ENCODE measurements at places on chromosomes 12 and 14. TPM values are rescaled to one million over a fixed set of nuclear protein-coding genes. Genes with fewer than 3 reads are reported as not detected.

The PROX2 gene
- total RNA-seq: 0.87 TPM

The SMAGP gene
- 1.3 TPM for total RNA-seq

The TSHR gene
- total RNA-seq: not detected

The C12orf60 gene
- 2.8 TPM for total RNA-seq

The ACACB gene
- 7.8 TPM for total RNA-seq

The GALNT8 gene
- not detected for total RNA-seq

The EIF2S1 gene
- 302 TPM for total RNA-seq
